Smooth muscle cell of bladder (primary cell): ENCODE measurements at places on chromosomes 4 and X. TPM values are rescaled to one million over a fixed set of nuclear protein-coding genes. Genes with fewer than 3 reads are reported as not detected.

Gene SPANXN3
- not detected in 2 replicates for total RNA-seq

Gene ZMYM3
- 6.4 and 8.9 TPM in 2 replicates for total RNA-seq

Gene ATP2B3
- total RNA-seq, result under 0.01 TPM in 1 of 2 replicates, not detected in the other

Gene SAGE1
- total RNA-seq, result under 0.01 TPM in 1 of 2 replicates, not detected in the other

Gene ARHGEF38
- total RNA-seq, result not detected in 2 replicates

Gene FTHL17
- total RNA-seq, result not detected in 2 replicates

Gene KIAA0232
- 14.9 and 15.2 TPM in 2 replicates for total RNA-seq

Gene TKTL2
- total RNA-seq, result under 0.01 TPM in 1 of 2 replicates, not detected in the other

Gene HTN1
- total RNA-seq, result not detected in 2 replicates

Gene RBM46
- total RNA-seq, result 0.09 TPM in 1 of 2 replicates, not detected in the other

Gene ANK2
- total RNA-seq, result 34.0 and 45.4 TPM in 2 replicates

Gene PDLIM5
- 32.6 and 64.7 TPM in 2 replicates for total RNA-seq

Gene GAGE12J
- total RNA-seq, result not detected in 2 replicates

Gene LRIT3
- total RNA-seq, result under 0.01 TPM in 1 of 2 replicates, not detected in the other

Gene SPATA18
- total RNA-seq, result 13.9 and 22.6 TPM in 2 replicates

Gene NXT2
- 10.8 and 17.4 TPM in 2 replicates for total RNA-seq

Gene TMSB15A
- 0.85 and 0.92 TPM in 2 replicates for total RNA-seq

Gene FAM47E
- total RNA-seq, result 0.28 and 1.4 TPM in 2 replicates

Gene TCP11X2
- not detected in 2 replicates for total RNA-seq

Gene HSFX4
- total RNA-seq, result not detected in 2 replicates

Gene FAM156B
- total RNA-seq, result 12.1 and 12.9 TPM in 2 replicates

Gene MAGEB2
- total RNA-seq, result not detected in 2 replicates

Gene AFM
- total RNA-seq, result not detected in 2 replicates

Gene ARX
- not detected in 2 replicates for total RNA-seq

Gene DCAF12L2
- under 0.01 TPM in 1 of 2 replicates, not detected in the other for total RNA-seq

Gene ADAM29
- total RNA-seq, result under 0.01 TPM in 1 of 2 replicates, not detected in the other

Gene HSD17B13
- 0.14 and 0.18 TPM in 2 replicates for total RNA-seq

Gene FAM9B
- total RNA-seq, result not detected in 2 replicates

Gene SLC9A7
- total RNA-seq, result 36.0 and 42.2 TPM in 2 replicates

Gene USP17L25
- not detected in 2 replicates for total RNA-seq

Gene MAGEB1
- total RNA-seq, result not detected in 2 replicates

Gene ARSJ
- total RNA-seq, result 21.3 and 22.9 TPM in 2 replicates

Gene MAGED4B
- total RNA-seq, result 25.2 and 38.0 TPM in 2 replicates

Gene CXXC4
- total RNA-seq, result under 0.01 and 0.09 TPM in 2 replicates

Gene REPS2
- total RNA-seq, result 0.09 and 0.14 TPM in 2 replicates

Gene RAB40AL
- 0.14 and 0.37 TPM in 2 replicates for total RNA-seq

Gene FRAS1
- 3.3 and 5.0 TPM in 2 replicates for total RNA-seq

Gene ATP1B4
- not detected in 2 replicates for total RNA-seq

Gene IL3RA
- total RNA-seq, result 0.09 TPM in 1 of 2 replicates, not detected in the other

Gene EMCN
- total RNA-seq, result under 0.01 and 0.65 TPM in 2 replicates

Gene SFRP2
- total RNA-seq, result 2.0 TPM in 1 of 2 replicates, not detected in the other

Gene GPR173
- 1.6 and 1.7 TPM in 2 replicates for total RNA-seq

Gene HTT
- total RNA-seq, result 17.9 and 22.6 TPM in 2 replicates

Gene KLHL34
- under 0.01 TPM in 1 of 2 replicates, not detected in the other for total RNA-seq

Gene VCX3B
- total RNA-seq, result not detected in 2 replicates
